ENCODE measurements at places on chromosomes 12 and 14.

DNA sequence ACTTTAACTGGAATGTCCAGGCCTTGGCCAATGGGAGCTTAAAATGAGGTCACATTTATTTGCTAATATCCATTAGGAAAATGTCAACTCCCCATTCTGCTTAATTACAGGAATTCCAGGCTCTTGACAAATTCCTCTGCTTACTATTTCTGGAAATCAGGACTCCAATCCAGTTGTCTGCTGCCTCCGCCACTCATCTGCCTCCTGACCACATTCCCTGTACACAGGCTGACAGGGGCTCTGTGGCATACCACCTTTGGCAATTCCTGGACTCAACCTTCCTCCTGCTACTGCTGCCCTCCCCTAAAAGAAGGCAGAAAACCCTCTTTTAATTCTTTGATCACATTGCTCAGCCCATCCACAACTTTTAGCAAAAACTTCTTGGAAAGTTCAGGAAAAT, 37.9 kb downstream of the KICS2 start:
- DNase-seq, result no peak

GRCh38 chr12:25995906-25996305, 37.4 kb downstream of the RASSF8 start:
- DNase-seq, result no peak

DNA sequence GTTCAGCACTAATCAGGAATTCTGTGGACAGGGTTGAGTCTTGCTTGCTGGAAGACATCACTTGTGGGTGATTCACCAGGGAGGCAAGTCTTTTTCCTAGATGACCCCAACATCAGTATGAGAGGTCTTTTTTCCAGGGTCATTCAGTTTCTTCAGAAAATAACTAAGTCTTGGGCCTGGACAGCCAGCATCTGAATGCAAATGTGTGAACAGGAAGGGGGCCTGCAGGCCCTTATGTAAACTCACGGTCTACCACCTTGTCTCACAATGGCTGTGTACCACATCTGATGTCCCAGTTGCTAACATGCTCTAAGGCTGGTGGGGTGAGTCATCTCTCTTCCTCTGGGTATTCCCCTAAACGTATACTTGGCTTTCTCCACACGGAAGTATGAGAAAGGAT, 79.2 kb downstream of the HECTD4 start:
- peak; percentile 12 for DNase-seq

GRCh38 chr12:53096089-53096741, 1.3 kb upstream of the IGFBP6 start:
- DNase-seq, result peak; percentile 68

DNA sequence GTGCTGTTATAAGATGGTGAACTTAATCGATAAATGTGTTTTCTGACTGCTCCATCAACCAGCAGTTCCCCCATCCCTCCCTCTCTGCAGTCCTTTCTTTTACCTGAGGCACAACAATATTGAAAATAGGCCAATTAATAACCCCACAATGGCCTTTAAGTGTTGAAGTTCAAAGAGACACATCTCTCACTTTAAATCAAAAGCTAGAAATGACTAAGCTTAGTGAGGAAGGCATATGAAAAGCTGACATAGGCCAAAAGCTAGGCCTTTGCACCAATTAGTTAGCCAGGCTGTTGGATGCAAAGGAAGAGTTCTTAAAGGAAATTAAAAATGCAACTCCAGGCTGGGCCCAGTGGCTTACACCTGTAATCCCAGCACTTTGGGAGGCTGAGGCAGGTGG, 43.7 kb downstream of the SAV1 start:
- no peak for DNase-seq

GRCh38 chr14:105568859-105569766, 42.7 kb downstream of the TMEM121 start:
- no peak for DNase-seq

GRCh38 chr12:117321572-117321971, 39.9 kb downstream of the NOS1 start:
- DNase-seq, result no peak

- DNase-seq, result no peak
Observed at GRCh38 chr12:88575361-88575970, 4.8 kb downstream of the KITLG start.

DNA sequence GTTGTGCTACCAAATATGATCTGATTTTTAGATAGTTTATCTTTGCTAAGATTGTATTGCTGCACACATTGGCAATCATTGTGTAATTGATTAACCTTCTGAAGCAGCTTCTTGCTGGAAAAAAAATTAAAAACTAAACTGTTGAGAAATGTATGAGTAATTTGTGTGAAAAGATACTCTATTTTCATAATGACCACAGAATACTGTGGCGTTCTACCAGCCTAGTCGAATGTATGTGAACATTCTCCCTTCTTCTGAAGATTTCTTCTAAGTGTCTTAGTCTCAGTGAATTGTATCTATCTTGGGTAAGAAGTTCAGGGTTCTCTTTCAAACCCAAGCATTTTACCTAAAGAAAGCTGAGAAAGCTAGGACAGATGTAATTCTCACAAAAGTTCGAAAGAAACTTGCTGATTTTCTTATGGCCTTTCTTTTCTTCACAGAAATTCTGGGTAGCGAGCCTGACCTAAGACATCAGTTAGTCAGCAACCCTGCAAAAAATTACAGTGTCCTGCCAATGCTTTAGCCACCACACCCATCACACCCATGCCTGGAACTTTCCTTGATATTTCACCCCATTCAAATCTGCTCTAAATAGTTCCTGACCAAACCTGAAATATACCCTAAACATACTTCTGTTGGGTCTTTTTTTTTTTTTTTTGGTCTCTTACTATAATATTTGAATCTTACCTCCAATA, 27.1 kb upstream of the C12orf71 start:
- no peak for DNase-seq

- no peak for DNase-seq
Observed at GRCh38 chr12:4771172-4771959, 51.2 kb downstream of the GALNT8 start.

- no peak for DNase-seq
Observed at GRCh38 chr12:72135021-72135301, 137.2 kb upstream of the TRHDE start.

DNA sequence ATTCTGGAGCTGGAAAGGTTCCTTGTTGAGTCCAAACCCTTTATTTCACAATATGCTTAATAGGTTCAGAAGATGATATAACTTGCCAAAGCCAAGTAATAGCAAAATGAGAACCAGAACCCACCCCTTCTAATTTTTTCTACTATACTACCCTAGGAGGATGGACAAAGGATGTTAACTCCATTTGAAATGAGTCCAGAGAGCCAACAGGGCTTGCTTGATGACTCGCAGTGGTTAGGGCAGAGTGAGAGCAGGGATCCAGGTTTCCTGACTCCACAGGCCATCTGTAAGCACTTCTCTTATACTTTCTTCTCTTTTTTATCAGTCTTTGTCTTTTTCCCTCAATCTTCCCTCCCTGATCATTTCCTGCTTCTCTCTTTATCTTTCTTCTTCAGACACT, 668.1 kb downstream of the MED13L start:
- peak; percentile 44 for DNase-seq

- DNase-seq, result no peak
Observed at GRCh38 chr12:81359736-81360135, 281.9 kb downstream of the ACSS3 start.

DNA sequence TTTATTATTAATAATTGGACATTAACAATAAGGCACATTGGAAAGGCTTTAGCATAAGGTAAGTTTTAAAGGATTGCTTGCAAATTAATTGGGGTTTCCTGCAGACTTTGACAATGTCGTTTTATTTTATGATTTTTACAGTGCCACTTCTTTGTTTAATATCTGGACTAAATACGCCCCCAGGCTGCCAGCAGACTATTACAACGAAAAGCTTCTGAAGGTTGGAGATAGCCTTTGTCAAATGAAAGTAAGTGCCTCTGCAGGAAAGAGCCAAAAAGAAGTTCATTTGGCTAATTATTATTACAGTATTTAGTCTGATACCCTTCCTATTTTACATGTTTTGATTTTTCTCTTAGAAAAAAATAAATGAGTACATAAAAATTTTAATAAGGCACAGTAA, 11.3 kb downstream of the CFAP54 start:
- DNase-seq, result no peak

- peak; percentile 28 for DNase-seq
Observed at GRCh38 chr14:84927096-84927827, 602.7 kb upstream of the FLRT2 start.

DNA sequence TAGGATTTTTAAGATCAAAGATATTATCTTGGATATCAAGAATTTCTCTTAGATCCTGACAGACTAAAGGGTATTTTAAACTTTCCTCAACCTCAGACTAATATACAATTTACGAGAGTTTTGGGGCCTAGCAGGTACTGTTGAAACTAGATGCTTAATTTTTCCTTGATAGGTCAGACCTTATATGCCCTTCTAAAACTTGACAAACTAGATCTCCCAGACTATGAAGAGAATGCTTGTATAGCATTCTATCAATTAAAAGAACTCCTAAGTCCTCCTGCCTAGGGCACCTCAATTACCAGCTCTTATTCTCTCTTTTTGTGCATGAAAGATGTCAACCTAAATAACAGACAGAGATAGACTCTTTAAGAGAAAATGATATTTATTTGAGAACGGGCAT, 60.4 kb upstream of the TRIM9 start:
- no peak for DNase-seq

DNA sequence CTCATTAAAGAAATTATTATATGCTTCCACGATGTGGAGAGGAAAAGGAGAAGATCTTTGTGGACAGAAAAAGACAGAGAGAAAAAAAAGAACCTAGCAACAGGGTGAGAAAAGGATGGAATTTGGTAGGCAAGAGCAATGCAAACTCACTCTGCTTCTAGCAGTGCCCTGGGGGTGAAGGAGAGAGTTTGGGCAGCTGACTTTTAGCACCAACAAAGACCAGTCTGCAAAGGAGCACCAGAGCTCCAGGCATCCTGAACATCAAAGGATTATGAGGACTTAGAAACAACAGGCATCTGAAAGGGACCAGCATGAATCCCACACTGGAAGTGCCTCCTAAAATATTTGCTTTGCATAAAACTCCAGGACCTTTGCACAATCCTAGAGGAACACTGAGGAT, 32.8 kb upstream of the RERG start:
- DNase-seq, result no peak

DNA sequence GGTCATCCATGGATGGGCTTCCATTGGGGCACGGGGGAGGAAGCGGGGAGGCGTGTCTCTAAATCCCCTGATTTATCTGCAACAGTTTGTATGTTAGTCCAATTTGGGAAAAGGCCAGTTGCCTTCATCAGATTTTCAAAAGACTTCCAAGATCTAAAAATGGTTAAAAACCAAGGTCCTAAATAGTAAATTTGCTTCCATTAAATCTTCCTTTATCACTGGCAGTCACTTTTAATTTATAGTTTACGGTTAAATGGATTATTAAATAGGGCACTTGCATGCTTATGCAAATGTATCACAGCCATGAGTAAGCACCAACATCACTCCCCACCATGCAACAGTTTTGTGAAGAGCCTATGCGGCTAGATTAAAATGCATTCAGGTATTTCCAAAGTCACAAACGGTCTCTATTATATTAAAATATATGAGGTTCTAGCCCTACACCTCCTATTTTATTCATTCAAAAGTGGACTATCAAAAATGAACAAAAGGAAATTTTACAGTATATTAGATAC, 108.2 kb upstream of the GPHB5 start:
- no peak for DNase-seq

DNA sequence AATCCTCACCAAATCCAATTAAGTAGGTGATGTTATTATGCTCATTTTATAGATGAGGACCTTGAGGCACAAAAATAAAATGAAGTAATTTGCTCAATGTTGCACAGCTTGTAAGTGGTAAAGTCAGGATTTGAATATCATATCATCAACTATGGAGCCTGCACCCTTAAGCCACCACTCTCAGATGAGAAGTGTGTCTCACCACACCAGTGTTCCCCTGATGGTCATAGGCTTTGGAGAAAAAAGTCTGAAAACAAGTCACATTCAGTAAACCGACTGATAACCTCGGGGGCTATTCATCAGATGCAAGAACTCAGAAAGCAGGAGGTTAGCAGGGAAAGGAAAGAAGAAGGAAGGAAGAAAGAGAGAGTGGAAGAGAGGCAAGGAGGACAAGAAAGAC, 2.8 kb downstream of the TSHR start:
- no peak for DNase-seq

GRCh38 chr12:68760806-68761441, 14.9 kb downstream of the SLC35E3 start:
- no peak for DNase-seq

DNA sequence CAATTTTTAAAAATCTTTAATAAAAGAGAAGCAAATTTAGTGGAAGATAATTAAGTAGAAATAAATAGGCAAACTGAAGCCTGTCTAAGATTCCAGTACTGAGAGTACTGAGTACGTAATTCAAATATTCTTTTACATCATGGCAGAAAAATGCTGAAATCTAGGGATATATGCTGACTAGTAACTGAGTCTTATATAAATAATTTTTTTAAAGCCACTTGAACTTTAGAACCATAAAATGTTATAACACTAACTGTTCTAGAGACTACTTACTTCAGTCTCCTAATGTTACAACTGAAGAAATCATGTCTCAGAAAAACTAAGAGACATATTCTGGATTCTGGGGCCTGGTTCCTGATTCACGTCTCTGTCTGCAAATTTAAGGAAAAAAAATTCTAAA, 230.6 kb upstream of the PLEKHG7 start:
- no peak for DNase-seq

DNA sequence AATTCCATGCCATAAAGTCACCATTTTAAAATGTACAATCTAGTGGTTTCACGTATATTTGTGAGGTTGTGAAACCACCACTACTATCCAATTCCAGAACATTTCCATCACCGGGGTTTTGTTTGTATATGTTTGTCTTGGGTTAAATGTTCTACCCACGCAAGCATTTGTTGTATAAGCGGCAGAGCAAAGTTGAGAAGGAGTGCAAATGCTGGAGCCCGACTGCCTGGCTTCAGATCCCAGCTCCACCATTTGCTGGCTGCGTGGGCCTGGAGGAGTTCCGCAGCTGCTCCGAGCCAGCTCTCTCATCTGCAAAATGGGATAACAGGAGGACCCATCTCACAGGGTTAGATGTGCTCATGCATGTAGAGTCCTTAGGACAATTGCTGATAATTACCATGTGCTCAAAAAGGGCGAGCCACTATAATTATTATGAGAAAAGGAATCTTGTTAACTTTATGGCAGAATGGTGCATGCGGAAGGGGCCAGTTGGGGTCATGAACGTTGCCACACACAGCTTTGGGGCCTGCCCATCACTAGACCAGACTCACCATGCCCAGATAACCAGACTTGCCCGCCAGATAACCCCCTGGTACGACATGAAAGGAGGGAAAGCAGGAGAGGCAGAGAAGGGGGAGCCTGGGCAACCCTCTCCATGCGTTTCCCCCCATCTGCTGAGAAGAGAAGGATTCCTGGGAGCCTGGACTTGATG, 6.4 kb downstream of the ACTN1 start:
- DNase-seq, result no peak
